ENCODE measurements at places on chromosomes 5 and 9.

DNA sequence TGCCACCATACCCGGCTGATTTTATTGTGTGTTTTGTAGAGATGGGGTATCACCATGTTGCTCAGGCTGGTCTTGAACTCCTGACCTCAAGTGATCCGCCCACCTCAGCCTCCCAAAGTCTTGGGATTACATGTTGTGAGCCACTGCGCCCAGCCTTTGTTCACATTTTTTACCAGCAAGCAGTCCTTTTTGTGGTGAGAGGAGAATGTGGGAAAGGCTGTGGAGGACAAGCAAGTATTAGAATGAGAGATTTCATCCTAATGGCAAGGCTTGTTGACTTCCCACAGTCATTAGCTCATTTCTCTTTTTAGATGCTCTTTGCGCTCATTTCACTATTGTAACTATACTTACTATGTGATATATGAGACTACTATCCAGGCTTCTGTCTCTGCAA, 6.1 kb downstream of the IL31RA start:
- DNase-seq, result no peak

GRCh38 chr5:4246447-4246846, 650.8 kb downstream of the IRX1 start:
- no peak for DNase-seq

GRCh38 chr5:147558826-147559225, 49.0 kb upstream of the DPYSL3 start:
- DNase-seq, result no peak

- DNase-seq, result no peak
Measured at GRCh38 chr9:134544388-134545214, 97.0 kb upstream of the COL5A1 start.

DNA sequence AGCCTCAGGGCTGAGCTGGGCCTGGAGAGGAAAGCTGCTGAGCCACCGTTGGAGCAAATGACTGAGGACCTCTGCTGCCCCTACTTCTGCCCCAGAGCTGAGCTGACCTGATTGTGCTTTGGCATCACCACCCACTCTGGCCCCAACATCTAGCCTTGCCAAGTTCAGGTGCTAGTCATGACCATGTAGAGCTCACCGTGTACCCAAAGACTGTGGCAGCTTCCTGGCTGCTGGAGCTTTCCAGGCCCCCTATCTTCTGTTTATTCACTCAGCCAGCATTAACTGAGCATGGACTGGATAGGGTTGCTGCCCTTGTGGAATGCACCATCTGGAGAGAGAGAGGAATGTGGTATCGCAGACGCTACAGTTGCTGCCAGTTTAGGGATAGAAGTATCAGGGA, 49.1 kb downstream of the JADE2 start:
- DNase-seq, result no peak

DNA sequence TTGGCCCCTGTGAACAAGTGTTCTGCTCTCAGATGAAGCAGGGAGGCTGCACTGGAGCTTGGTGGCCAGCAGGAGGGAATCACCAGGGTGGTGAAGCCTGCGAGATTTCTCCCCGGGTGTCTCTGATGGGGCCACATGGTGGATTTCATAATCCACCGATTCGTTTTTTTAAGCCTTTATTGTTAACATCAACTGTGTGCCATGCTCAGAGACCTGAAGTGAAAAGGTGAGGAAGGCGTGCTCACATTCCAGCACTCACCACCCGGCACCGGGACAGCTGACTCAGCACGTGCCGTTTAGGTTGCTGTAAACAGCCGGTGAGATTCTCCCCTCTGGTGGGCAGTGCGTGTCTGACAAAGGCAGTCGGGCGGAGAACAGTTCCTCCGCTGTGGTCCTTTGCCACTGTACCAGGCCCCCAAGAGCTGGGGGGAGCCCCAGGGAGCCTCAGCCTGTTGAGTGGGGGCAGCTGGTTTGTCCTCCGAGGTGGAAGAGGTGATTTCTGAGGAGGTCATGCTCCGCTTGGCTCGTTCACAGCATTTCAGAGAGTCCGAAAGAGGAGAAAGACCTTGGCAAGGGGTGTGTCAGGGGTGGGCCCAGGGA, 12.7 kb upstream of the AHRR start:
- DNase-seq, result no peak

DNA sequence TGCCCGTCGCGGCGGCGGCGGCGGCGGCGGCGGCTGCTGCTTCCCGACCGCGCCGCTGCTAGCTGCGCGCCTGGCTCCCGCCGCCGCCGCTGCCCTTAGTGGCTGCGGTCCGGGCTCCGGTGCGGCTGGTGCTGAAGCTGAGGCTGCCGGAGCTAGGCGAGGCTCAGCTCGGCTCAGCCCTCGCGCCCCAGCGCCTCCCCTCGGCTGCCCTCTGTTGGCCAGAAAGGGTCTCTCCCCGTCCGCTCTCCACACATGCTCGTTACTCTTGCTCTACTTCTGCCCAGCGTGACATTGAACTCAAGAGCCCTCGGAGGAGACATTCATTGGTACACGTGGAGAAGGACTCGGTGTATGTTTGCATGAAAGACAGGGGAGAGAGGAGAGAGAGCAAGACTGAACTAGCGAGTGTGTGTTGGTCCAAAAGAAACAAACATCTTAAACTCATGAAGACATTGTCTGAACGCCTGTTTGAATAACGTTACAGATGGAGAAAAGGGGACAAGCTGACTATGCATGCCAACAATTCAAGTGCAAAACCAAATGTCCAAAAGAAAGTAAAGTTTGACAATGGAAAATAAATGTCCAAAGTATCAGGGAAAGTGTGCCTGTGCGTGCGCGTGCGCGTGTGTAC, at the start of gene HCN1:
TSS of gene HCN1 (minus strand) at position 175 of the 631 bp plus-strand sequence.
- no peak for DNase-seq

GRCh38 chr5:74865256-74865803, 857 bp downstream of the FAM169A start:
- DNase-seq, result no peak

DNA sequence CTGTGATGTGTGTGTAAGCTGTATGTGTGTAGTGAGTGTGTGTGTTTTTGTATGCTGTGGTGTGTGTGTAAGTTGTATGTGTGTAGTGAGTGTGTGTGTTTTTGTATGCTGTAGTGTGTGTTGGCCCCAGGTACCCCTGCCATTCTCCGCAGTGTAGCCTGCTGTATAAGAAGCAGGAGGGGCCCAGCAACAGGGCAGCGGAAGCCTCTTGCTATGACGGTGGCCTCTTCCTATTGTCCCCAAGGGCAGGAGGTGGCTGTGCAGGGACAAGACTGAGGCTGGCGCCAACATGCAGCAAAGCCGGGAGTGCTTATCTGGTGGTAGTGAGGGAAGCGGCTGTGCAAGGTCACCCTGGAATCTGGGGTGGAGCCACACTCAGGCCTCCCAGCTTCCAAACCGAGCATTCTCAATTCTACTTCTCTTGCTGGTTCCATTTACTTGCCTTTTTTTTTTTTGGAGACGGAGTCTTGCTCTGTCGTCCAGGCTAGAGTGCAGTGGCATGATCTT, 5.1 kb downstream of the SPAAR start:
- no peak for DNase-seq

DNA sequence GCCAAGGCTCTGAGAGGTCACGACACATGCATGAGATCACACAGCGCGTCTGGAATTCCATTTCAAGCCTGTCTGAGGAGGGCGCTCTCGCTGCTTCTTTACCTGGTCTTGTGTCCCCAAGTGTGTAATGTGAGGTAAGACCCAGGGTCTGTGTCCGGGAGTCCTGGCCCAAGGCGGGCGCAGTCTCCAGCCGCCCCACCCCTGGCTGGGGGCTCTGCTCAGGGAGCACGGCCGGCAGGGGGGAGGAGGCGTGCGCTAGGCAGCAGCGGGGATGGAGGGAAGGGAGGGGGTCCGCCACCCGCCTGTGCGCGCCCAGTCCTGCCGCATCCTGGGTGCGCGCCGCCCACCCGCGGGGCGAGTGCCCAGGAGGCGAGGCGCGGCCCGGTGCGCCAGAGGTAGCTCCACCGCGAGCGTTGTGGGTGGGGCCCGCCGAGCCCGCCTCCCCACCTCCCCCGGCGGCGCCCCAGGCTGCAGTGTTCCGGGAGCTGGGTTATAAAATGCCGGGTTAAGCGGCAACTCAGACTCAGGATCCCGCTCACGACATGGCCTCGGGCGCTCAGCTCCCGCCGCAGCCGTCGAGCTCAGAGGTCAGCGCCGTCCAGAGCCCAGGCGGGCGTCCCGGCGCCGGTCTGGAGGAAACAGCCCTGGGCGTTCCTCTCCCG, at the start of gene CCNI2:
TSS of gene CCNI2 (plus strand) at position 473 of the 662 bp plus-strand sequence. CDS start at position 543, 70 bp downstream.
- DNase-seq, result no peak

- DNase-seq, result no peak
Measured at GRCh38 chr5:119358901-119359603, 3.2 kb downstream of the TNFAIP8 start.

GRCh38 chr5:158755986-158756385, 343.7 kb downstream of the EBF1 start:
- DNase-seq, result no peak

DNA sequence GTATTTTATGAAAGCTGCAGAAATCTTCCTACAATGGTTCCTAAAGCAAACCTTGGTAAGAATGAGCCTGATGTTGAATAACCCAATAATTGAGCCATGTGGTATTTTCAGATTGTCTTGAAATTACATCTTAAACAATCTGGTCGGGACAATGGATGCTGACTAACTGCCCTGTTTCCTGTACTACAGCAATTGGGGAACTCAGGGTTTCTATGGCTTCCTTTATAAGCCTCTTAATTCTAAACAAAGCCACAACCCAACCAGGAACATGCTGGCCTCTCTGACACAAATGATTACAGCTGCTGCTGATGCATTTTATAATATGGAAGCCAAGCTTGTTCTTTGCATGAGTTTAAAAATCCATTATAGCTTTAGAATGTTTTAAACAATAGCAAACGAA, 30.2 kb downstream of the PTPN3 start:
- DNase-seq, result no peak

GRCh38 chr9:15522130-15522755, 11.5 kb upstream of the PSIP1 start:
- no peak for DNase-seq

DNA sequence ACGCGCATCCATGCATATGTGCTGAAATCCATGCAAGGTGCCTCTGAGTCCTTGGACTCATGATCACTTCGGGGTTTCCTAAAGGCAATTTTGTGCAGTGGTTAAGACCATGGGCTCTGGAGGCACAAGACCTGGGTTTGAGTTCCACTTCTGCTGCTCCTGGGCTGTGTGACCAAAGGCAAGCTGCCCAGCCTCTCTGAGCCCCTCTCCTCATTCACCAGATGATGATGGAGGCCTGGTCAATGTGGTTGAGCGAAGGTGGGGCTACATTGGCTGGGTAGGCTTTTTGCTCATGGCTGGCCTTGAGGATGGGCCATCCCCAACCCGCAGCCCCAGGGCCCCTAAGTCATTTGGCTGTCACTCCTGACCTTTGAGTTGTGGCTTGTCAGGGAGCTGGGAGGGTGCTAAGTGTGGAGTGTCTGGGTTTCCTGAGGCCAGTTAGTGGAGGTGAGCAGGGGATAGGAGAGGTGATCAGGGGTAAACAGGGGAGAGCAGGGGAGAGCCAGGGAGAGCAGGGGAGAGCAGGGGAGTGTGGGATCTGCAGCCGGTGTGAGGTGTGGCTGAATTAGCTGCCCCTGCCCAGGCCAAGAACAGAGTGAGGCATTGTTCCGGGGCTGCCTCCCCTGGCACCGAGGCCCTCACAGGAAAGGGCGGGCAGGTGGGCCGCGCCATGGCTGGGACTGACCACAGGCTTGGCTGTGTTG, 64.6 kb upstream of the SYNPO start:
- no peak for DNase-seq

DNA sequence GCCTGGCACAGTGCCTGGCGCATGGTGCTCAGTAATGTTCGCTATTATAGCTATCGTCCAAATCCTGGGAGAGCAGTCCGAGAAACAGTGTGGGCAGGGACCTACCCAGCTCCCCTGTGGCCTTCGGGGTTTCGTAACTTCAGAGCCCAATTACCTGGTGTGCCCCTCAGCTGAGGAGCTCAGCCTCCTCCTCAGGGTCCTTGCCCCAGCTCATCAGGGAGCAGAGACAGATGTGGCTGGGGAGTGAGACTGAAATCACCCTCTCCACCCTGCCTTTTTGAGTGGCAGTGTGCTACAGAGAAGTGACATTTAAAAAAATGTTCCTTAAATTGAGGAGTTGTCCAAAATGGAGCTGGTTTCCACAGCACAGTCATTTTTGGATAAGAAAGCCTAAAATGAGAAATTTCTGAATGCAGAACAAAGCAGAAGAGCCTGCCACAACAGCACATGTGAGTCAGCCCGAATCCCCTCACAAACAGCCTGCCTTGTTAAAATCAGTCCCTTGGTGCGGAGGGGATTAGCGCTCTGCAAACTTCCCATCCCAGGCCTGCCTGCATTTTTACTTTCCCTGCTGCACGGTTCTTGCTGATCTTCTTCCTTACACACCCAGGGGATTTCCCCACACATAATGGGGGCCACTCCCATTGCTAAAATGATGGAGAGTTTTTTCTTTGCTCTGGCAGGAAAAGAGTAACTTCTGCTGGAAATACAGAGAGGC, 78.1 kb upstream of the PITX1 start:
- DNase-seq, result no peak

GRCh38 chr5:179215576-179215975, 129.7 kb downstream of the ADAMTS2 start:
- no peak for DNase-seq

DNA sequence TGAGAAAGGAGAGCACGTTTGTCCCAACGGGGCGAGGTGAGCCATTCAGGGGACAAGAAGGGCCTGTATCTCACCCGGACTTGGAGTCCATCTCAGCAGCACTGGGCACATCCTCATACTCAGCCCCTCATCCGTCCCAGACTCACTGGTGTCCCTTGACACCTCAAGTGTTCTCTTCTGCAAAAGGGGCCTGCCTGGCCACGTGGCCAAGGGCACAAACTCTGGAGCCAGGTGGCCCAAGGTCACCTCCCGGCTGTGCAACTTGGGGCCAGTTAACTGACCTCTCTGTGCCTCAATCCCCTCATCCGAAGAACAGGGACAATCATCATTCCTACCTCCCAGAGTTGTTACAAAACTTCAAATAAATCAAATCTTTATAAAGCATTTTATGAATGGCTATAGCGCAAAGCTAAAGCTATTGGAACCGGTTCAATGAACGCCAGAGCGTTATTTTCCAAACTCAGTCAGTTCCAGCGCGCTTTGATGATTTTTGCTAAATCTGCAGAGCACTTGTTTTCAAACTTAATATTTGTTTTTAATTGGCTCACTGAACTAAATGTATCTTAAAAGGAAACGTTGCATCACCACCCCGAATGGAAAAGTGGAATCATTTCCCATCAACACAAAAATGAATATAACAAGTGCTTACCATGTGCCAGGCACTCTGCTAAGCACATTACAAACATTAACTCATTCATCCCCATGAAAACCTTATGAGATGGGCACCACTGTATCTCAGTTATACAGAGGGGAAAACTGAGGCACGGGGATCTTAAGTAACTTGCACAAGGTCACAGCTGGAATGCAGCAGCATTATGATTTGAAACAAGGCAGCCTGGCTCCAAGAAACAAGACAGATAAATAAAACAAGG, 49.3 kb downstream of the DUSP1 start:
- no peak for DNase-seq

GRCh38 chr9:34237836-34238235, 59.0 kb downstream of the UBAP1 start:
- DNase-seq, result no peak

DNA sequence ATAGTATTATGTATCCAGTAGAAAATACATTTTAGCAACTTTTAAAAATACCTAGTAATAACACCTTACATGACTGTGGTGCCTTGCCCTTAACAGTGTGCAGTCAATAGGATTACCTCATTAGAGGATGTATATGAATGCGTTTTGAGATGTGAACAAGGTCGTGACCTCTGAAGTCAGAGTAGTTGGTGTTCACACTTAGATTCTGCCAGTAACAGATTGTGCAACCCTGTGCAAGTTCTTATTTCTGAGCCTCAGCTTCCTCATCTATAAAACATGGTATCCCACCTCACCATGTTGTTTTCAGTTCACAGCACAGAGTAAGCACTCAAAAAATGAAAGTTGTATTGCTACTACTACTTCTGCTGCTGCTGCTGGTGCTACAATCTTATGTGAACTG, 347.3 kb downstream of the KDM4C start:
- DNase-seq, result no peak

- DNase-seq, result no peak
Measured at GRCh38 chr5:141560151-141560550, 58.6 kb downstream of the DIAPH1 start.

Measured in D721Med (cell line).